ENCODE measurements at places on chromosomes 1 and 21.

DNA sequence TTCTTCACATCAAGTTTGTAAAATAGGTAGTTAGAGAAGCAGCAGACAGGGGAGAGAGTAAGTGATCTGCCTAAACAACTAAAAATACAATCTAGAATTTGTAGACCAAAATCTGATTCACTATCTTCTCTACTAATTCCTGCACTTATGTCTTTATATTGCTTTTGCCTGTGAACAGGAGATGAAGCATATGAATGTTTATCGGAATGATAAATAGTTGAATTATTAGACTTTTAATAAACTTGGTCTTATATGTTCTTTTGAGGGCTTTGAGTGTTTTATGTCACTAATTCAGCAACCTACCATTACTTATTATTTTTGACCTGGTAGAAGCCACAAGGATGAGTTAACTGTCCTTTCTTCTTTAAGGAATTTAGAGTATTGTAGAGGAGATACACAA, 2.3 kb downstream of the DESI2 start:
- no peak for DNase-seq

DNA sequence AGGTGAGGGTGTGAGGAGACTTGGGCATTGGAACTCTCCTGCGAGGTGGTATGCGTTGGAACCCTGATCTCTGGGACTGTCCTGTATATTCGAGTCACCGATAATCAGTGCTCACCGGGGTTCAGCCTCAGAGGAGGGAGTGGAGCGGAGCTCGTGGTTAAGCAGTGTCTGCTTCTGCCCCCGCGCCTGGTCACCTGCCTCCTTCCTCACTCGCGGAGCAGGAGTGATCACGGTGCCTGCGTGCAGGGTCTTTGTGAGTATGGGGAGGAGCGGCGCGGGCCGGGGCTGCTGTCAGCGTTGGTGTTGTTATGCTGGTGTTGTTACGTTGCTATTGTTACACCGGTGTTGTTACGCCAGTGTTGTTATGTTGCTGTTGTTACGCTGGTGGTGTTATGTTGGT, 23.3 kb downstream of the H6PD start:
- DNase-seq: no peak

- no peak for DNase-seq
Measured at GRCh38 chr1:211361202-211361601, 34.6 kb downstream of the TRAF5 start.

DNA sequence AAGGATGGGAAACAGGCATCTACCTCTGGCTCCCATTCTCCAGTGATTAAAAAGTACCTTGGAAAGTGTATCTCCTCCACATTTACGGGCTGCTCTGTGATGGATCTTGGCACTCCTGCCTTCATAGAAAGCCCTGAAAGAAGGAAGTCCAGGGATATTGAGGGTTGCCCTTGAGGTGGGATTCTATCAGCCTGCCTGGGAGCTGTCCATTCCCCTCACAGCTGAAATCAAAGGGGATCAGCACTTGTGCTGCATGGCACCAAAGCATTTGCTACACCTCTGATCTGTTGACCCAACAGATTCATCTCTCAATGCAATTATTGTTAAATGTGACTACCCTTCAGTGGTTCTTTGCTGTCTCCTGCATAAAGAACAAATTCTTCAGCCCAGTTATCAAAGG, 442.0 kb upstream of the RUNX1 start:
- DNase-seq: no peak

DNA sequence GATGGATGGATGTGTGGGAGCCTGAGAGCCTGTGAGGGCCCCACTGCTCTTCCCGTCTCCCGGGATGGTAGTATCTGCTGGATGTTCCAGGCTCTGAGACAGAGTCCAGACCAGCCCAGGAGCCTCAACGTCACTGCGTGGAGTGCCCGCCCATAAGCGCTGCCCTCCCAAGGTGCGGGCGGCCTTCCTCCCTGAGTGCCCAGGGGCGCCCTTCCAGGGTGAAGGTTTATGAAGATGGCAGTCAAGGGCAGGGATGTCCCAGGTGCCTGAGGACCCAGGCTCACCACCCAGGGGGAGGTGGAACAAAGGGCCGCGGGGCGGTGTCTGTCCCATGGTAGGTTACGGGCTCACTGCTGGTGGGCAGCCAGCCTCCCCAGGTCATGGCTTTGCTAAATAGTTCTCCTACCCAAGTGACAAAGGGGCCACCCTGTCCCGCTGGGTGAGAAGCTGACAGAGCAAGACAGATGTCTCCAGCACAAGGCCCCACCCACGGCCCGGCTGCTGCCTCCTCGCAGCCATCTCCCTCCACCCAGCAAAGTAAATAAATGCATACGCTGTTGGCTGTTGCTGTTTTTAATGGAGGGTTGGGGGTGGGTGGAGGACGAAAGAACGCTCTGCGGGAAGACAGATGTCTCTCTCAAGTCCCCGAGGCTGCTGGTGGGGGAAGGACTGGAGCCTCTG, 9.0 kb upstream of the GPR153 start:
- DNase-seq: no peak

DNA sequence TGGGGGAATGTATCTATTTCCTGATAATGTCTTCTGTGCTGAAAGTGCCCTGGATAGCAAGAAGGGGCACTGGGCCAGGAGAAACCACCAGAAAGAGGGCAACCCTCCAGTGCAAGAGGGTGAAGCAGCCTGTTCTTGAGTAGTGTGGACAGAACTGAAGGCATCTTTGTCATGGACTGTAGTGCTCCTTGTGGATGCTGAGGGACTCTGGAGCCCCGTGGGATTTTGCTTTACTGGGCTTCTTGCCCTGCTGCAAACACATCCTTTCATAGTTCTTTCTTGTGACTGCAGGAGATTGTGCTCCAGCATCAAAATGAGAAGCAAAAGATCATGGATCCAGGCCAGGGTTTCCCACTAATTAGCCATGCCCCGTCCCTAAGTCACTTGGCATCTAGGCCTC, 300.6 kb downstream of the ZNF326 start:
- no peak for DNase-seq

DNA sequence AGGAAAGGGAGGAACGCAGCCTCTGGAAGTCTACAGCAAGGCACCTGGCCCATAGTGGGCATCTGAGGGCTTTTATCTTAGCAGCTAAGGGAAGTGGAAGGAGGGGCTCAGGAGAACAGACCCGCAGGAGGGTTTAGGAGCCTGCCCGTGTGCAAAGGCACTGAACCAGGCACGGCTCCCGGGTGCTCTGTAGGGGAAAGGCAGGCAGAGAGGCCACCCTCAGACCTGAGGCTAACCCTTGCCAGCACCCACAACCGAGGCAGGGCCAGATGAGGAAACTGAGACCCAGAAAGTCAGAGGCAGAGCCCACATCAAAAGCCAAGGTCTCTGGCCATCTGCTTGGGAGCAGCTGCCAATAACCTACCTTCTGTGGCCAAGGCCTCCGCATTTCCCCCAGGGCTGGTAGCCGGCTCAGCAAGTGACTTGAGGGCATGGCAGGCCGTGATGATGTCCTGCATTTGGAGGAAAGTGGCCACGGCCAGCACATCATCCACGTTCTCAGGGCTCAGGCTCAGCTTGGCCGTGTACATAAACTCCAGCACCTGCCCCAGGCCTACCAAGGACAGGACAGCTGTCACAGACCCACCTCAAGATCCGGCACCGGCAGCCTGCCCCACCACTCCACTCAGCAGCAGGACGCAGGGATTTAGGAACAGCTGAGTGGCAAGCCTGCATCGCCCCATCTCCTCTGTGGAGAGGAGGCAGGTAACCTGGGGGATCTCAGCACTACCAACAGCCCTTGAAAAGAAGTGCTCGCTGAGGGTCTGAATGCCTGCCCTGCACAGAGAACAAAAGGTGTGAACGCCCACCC, 29.1 kb downstream of the ZBTB17 start:
- DNase-seq: no peak

- DNase-seq: peak; percentile 43
Measured at GRCh38 chr1:151968058-151968457, 25.6 kb downstream of the S100A10 start.

GRCh38 chr1:11099310-11100148, at the start of gene EXOSC10:
EXOSC10 (minus strand) TSS chr1:11099869; CDS start chr1:11099831, 38 bp downstream.
- DNase-seq: peak; percentile 65

GRCh38 chr1:226277897-226278296, 31.1 kb downstream of the LIN9 start:
- no peak for DNase-seq

DNA sequence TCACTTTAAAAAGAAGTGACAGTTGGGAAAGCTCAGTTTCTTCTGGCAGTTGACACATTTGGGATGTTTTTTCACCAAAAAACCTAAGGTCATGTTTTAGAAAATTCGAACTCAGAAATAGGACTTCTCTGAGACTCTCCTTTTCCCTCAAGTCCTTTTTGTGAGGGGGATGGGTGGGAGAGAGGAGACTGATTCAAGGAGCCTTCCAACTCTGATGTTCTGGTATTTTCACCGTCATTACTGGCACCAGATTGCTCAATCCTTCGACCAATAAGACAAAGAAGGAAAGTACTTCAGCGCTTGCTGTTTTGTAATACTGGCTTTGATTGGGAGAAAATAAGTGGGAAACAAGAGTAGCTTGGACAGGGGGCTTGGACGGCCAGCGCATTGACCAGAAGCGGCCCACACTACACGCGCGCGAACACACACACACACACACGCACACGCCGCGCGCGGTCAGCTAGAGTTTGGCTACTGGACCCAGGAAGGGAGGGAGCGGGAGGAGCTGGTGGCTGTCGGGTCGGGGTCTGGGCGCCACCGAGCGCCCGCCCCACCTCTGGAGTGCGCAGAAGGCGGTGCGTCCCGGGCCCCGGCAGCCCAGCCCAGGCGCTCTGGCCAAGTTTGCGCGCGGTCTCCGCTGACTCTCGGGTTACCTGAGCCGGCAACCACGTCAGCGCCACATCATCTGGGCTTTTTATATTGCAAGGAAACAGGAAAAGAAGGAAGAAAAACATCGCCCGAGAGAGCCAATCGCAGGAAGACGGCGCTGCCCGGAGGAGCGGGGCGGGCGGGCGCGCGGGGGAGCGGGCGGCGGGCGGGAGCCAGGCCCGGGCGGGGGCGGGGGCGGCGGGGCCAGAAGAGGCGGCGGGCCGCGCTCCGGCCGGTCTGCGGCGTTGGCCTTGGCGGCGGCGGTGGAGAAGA, at the start of gene KCNK1:
KCNK1 (plus strand) TSS at position 855 of the 921 bp plus-strand sequence; CDS start at position 921, 66 bp downstream.
- no peak for DNase-seq

GRCh38 chr1:10713614-10714013, 82.8 kb downstream of the CASZ1 start:
- no peak for DNase-seq

DNA sequence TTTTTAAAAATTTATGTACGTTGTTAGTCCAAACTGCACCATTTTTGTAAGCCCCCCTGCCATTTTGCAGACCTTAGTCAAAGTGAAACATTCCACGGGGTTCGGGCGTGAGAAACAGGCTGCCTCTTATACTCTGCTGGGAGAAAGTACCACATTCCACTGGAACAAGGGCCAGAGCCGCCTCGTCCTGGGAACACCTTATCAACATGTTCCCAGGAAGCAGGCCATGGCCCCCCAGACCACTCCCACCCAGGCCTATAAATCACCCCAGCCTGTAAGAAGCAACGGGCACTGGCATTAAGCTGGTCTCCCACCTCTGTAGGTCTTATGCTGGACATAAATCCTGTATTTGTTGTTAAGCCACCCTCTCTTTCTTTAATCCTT, 854 bp upstream of the ZRANB2 start:
- DNase-seq: no peak

- DNase-seq: no peak
Measured at GRCh38 chr1:2073382-2074230, 23.4 kb downstream of the PRKCZ start.

- no peak for DNase-seq
Measured at GRCh38 chr1:20187813-20188454, 1.6 kb upstream of the PLA2G2C start.

DNA sequence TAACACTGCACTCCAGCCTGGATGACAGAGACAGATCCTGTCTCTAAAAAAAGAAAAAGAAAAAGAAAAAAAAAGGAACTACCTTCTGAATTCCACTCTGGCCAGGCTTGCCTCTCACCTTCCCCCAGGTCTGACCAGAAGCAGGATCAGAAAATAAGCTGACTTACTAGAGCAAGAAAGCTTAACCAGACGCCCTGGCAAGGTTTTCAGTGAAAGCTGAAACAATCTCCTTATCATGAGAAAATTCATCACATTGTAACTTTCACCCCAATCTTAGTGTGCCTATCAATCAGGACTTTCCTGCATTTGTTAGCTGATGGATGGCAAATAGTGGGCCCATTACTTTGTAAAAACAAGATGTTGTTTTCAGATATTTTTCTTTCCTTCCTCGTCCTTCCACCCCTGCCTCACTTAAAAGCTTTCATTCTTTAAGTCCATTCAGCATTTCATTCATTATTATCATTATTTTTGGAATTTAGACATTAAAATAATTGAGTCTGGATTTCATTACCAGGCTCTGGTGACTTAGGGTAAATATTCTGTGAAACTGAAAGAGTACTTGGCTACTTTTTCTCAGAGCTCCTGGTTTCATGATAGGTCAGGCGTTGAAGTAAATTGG, 96.5 kb upstream of the CD34 start:
- DNase-seq: no peak

DNA sequence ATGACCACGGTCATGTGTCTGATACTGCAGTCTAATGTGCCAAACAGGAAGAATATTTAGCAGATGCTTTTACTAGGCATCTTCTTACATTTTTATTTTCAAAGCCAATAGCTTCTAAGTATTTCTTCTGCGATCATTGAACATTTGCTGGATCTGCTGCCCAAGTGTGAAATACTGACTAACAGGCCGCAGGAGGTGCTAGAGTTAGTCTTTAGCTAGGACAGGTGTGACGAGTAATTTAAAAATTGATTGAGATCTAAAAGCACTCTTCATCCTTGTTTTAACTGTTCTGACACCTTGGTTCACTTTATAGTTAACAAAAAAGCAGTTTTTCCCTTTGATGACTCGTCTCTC, 748 bp upstream of the FAM78B start:
- no peak for DNase-seq

DNA sequence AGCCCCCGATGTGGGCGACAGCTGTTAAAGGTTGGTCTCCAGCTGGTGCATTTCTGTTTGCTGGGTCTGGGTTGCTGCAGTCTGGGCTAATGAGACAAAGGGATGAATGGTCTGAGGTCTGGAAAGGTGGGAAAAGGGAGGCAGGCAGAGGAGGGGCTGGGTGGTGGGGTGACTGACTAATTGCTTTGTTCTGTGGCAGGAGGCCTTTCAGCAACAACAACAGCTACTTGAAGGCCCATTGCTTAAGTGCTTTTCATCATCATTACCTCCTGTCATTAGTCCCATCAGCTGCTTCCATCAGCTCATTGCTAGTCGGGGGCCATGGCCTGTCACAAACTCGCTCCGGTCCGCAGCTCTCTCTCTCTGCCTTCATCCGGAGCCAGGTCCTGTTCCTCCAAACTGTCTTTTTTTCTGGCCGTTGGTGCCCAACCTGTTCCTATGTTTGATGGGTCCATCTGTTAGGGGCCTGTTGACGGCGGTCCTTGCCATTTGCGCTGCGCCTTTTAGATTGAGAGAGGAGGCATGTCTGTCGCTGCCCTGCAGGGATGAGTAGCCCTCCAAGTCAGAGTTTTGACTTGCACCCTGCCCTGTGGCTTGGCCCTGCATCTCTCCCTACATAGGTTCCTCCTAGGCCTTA, 105.6 kb upstream of the PLXNA2 start:
- no peak for DNase-seq

DNA sequence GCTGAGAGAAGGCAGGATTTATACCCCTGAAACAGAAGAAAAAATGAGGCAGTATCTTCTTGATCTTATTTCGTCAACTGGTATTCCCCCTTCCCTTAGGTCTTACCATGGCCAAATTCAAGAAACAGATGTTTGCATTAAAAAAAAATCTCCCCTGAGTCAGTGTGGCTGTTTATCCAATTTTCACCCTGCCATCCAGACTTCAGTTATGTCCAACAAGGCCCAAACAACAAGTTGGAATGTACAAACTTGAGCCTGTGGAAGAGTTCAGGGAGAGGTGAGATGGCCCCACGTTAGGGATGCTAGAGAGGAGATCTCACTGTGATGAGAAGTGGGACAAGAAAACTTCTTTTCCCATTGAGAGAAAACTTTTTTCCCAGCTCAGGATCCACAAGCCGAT, 147.2 kb upstream of the PROX1 start:
- no peak for DNase-seq
